ENCODE measurements at places on chromosomes 1 and 21.

DNA sequence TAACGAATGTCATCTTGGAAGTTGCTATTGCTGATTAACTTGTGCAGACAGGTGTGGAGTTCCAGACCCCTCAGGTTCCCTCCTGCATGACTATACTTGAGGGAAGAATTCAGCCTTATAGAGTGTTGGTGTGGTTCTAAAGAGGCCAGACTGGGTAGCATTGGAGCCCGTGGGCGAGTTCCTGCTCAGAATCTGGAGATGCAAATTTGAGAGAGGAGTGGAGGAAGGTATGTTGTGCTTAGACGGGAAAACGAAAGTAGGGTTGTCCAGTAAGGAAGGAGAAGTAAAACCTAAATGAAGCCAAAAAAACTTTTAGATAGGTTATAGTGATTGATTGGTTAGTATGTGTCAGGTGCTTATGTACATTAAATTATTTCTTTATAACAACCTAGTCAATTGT lies 79.2 kb downstream of the ZNF326 start:
- DNase-seq = no peak

DNA sequence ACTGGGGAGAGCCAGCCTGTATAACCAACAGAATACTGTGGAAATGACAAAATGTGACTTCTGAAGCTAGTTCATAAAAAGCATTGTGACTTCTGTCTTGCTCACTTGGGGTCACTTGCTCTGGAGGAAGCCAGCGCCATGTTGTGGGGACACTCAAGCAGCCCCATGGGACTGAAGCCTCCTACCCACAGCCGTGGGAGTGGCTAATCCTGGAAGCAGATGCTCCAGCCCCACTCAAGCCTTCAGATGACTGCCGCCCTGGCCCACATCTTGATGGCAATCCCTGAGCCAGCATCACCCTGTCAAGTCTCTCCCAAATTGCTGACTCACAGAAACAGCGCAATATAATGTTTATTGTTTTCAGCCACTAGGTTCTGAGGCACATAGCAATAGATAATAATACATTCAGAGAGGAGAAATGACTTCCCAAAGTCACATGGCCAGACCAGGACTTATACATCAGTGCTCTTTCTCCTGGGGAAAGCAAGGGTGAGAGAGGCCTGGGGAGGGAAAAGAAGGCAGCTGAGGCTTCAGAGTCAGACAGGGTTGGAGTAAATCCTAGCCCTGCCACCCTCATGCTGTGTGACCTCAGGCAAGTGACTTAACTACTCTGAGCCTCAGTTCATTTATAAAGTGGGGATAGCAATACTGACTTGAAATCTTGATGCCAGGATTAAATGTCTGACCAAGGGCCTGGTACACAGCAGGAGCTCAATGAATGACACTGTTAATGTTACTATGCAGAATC lies 5.0 kb upstream of the TNFRSF8 start:
- no peak for DNase-seq

DNA sequence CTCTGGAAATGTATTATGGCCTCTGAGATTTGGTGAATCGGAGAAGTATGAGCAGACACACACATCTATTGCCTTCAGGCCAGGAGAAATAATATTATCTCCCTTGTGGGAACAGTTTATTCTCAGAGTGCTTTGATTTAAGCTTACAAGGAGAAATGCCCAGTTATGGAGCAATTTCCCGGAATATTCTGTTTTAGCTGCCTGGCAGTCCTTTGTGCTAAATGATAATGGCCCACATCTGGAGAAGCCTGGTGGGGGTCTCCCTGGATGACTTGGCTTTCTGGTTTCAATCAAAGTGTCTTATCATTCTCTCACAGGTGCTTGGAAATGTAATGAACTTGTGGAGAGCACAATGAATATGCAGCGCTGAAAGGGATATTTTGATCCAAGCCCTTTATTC lies 389.6 kb upstream of the USP24 start:
- DNase-seq = no peak

DNA sequence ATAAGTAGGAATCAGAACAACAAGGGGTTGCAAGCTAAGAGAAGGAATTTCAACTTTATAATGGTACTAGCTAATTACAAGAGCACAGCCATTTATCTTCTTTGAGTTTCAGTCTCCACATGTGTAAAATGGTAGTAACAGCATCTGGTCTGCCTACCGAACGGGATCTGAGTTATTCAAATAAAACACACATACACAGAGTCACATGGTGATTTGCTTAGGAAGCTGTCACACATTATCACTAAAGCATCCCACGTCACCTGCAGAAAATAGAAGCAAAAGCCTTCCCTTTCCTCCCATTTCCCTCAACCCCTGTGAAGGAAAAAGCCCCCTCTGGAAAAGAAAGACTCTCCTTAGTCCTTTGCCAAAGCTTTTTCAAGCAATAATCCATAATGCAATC lies 389.7 kb downstream of the OMA1 start:
- DNase-seq = no peak

- peak; percentile 50 for DNase-seq
Measured at GRCh38 chr1:111563619-111564018, 56.0 kb upstream of the RAP1A start.

- DNase-seq = no peak
Measured at GRCh38 chr1:192581131-192581927, 5.8 kb downstream of the RGS1 start.

GRCh38 chr1:30108186-30108585 lies 615.2 kb downstream of the MATN1 start:
- no peak for DNase-seq

GRCh38 chr1:230061801-230062200 lies 5.2 kb upstream of the GALNT2 start:
- no peak for DNase-seq

DNA sequence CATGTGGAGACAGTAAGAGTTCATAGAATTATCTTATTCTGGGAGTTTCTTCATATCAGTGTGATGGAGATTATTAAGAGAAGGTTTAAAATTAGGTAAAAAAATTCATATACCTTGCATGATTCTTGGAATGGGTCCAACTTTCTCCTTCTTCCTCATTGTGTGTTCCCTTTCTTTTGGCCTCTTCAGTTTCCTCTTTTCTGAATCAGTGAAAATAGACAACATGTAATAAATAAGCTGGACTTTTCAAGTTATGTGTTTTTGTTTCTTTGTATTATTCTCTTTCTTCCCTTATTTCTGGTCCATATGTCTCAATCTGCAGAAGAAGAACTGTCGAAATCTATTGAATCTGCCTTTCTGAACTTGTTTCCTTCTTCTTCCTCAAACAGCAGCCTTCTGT lies 30.5 kb downstream of the C4BPA start:
- no peak for DNase-seq

GRCh38 chr1:106517224-106517623 lies 539.2 kb upstream of the PRMT6 start:
- no peak for DNase-seq

GRCh38 chr1:229563701-229564100 lies 5.2 kb upstream of the ABCB10 start:
- DNase-seq = no peak

GRCh38 chr1:25208561-25209222 lies 23.6 kb downstream of the SYF2 start:
- no peak for DNase-seq

DNA sequence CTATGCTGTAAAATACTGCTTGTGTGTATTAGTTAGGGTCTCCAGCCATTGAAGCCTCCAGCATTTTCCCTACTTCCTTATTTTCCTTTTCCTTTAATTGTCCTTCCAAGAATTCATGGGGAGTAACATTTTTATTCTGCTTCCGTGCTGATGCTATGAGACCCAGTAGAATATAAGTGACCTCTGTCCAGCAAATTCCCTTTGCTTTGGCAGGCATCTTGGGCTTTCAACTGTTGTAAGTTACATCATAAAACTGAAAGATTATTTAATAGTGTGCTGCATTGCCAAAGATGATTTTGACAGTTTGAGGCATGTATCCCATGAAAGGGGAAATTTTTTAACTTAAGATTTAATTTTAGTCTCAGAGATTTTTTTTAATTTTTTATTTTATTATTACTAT lies 48.1 kb upstream of the B3GALT2 start:
- DNase-seq = no peak

DNA sequence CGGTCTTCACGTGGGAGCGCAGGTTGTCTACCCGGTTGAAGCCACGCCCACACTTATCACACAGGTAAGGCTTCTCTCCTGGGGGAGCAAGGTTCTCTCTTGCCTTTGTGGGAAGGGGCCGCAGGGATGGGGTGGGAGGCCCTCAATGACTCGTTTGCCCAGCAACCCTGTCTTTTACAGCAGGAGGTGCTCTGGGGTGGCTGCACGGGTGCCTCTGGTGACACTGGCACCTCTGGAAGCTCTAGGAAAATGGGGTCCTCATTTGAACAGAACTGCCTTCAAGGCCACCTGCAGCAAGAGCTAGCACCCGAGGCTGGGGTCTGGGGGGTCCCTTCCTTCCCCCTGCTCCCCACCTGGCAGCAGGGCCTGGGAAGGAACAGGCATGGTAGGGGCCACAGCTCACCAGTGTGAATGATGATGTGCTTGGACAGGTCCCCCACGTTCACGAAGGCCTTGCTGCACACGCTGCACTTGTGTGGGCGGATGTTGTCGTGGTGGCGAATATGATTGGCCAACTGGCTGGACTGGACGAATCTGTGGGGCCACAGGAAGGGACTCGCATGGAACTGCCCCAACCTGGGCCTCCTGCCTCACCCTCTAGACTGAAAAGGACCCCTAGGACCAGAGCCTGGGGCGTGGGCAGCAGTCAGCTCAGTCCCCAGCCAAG lies 33.1 kb downstream of the ZBTB17 start:
- DNase-seq = no peak

DNA sequence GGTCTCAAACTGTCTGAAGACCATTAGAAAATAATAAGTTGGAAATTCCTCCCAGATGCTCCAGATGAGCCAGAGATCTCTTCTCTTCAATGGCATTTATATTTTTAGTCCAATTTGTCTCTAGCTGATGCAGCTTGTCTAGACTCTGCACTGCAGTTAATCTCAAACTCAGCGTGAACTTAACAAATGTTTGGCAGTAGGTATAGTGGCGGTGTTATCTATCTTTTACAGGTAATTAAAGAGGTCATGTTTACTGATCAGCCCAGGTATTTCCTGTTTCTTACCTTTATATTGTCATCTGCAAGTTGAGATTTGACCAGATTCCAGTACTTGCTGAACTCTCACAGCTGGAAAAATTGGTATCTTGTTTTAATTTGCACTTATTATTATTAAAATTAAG lies 1024.5 kb upstream of the ADGRL2 start:
- no peak for DNase-seq

DNA sequence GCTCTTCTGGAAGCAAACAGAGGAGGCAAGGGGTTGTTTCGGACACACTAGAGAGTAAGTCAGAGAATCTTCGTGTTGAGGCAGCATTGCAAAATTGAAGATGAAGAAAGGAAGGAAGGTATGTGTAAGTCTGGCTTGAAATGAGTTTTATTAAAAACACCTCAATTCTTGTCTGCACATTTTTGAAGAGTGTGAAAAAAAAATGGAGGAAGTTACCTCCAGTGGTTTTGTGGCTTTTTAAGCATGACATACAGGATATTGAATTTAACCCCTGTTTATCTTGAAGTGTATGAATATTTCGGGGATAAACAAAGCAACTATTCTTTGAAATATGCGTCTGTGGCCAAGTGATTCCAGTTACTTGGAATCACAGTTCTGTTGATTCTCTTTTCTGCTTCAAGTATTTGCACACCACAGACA lies 203.2 kb upstream of the SGIP1 start:
- peak; percentile 14 for DNase-seq

GRCh38 chr1:73162564-73162963 lies 880.2 kb upstream of the NEGR1 start:
- DNase-seq = no peak

- DNase-seq = peak; percentile 71
Measured at GRCh38 chr21:35189077-35189863, 140.2 kb upstream of the RUNX1 start.

- no peak for DNase-seq
Measured at GRCh38 chr1:181135437-181135731, 46.9 kb downstream of the IER5 start.

DNA sequence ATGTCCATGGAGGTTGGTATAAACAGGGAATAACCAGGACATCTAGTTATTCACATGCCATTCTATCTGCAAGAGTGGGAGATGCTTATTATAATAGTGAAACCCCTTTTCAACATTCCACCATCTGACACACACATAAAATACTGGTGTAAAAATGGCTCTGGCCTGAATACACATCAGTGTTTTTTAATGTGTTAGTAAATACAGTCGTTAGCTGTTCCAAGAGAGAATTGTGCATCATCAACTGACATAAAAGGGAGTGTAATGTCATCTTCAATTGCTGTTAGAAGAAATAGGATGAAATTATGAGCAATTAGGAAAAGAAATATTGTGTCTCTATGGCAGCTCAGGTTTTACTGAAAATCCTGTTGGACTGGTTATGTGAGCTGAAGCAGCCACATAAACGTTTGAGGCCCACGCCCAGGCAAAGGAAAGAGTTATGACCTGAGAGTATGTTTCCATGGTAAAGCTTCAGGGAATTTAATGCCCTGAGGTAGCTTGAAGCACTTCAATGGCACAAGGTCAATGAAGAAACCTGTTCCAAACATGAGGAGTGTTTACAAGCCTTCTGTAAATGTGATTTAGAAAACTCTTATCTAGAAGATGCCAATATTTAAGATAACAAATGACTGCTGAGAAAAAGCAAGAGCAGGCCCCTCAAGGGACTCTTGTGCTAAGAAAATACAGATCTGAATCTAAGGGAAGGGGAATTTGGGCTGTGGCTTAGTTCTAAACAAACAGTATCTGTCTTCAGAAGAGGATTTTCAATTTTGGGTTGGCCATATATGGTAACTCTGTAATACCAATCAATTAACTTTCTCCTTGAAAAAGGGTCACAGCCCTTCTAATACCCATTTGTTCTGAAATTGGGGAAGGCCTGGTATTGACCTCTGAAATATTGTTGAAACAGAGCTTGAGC lies 384.3 kb downstream of the SEC16B start:
- DNase-seq = no peak

- DNase-seq = no peak
Measured at GRCh38 chr1:54347955-54348699, 58.1 kb downstream of the SSBP3 start.

DNA sequence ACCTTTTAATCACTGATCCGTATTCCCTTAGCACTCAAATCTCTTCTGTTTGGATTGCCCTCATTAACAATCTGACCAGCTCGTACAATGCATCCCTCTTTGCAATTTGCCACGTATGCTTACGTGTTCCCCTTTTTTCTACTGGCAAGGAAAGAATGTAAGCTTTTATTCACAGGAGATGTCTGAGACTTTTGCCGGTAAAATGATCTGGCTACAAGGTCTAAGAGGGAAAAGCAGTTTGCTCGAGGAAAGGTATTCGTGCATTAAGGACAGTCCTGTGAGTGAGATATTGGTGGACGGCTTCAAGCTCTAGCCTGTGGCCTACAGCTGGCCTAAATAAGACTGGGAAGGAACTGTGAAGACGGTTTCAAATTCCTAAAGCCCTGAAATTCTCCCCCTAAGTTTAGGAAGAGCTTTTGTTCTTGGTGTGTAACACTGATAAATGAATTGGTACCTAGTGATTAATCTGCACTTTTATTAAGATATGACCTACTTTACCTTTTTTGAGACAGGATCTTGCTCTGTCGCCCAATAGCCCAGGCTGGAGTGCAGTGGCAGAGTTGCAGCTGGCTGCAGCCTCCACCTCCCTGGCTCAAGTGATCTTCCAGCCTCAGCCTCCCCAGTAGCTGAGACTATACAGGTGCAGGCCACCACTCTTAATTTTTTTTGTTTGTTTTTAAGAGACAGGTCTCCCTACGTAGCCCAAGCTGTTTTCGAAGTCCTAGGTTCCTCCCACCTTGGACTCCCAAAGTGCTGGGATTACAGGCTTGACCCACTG lies 895 bp upstream of the UBR4 start:
- no peak for DNase-seq
